ENCODE measurements at places on chromosomes 6 and 20.

- no peak for DNase-seq
Observed at GRCh38 chr20:2946988-2947961, 74.0 kb downstream of the PTPRA start.

DNA sequence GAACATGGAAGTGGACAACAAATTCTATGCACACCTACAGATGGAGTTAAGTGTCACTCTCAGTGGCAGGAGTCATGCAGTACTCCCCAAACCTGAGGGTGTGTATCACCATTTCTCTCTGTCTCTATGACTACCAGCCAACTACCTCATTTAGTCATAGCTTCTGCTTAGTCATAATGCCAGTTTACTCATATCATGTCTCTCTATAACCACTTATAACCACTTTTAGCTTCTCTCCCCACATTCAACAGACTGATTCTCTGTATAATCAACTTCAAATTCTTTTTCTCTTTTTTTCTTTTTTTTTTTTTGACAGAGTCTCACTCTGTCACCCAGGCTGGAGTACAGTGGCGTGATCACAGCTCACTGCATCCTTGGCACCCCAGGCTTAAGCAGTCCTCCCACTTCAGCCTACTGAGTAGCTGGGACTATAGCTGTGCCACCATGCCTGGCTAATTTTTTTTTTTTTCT lies 13.8 kb upstream of the GTF3C6 start:
- DNase-seq: no peak

GRCh38 chr6:148935705-148936435 lies 189.0 kb downstream of the UST start:
- no peak for DNase-seq

DNA sequence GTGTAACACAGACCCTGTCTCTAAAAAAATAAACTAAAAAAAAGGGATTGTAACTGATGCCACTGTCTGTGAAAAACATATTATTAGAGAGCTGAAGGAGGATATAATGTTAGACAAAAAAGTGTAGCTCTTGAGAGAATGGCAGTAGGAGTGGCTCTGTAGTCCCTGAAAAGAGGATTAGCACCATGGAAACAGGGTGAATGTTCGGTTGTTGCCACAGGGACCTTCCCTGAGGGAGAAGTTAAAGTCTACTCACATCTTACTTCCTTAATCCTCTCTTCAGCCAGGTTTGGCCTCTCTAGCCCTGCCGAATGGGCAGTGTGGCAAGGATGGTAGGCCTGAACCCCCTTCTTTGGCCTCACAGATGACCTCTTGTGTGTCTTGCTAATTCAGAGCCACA lies 12.1 kb downstream of the SCAND1 start:
- no peak for DNase-seq

DNA sequence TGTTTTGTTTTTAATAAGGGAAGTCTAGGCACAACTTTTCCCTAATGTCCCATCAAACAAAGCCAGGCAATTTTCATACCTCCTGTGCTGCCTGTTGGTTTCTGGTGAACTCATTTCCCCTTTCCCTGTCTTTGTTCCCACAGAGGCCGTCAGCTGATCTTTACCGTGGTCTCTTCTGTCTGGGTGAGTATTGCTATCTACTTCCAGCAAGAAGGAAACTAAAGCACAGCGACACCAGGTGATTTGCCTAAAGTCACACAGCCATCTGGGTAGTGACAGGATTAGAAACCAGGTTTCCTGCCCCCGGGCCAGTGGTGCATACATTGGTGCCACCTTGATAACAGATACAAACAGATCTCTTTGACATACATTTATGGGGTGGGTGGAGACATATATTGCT lies 59.6 kb downstream of the RAB44 start:
- no peak for DNase-seq

GRCh38 chr6:57303931-57304681 lies 13.3 kb upstream of the PRIM2 start:
- no peak for DNase-seq

DNA sequence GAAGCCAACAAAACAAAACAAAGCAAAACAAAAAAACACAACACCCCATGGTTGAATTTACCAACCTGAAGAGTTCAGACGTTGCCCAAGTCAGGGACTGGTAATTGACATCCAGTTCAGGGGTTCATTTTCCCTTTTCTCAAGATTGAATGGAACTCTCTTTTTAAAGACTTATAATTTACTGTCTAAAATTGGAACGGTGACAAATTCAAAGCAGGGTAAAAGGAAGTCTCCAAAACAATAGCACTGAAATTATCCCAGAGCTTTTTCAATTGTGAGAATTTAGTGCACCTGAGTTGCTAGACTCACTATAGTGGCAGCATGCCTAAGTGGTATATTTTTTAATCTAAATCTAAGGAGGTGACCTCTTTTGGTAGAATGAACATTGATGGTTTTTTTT lies 90.9 kb upstream of the PREP start:
- no peak for DNase-seq

- no peak for DNase-seq
Observed at GRCh38 chr6:1916334-1917070, 306.8 kb downstream of the FOXC1 start.

DNA sequence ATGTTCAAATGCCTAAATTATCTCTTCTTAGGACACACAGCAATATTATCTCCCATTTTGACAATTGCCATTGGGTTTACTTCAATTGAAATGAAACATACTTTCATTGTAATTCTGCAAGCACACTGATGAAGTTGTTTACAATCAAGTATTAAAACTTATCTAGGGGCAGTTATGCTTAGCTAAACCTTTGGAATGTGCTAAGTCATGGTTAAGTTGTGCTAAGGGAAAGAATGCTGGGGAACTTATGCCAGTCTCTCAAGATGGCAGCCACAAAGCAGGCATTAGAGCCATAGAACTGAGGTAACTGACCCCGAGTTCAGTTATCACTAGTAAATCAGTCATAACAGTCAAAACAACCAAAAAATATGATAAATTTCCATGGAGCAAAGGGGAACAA lies 59.1 kb upstream of the NT5E start:
- no peak for DNase-seq

DNA sequence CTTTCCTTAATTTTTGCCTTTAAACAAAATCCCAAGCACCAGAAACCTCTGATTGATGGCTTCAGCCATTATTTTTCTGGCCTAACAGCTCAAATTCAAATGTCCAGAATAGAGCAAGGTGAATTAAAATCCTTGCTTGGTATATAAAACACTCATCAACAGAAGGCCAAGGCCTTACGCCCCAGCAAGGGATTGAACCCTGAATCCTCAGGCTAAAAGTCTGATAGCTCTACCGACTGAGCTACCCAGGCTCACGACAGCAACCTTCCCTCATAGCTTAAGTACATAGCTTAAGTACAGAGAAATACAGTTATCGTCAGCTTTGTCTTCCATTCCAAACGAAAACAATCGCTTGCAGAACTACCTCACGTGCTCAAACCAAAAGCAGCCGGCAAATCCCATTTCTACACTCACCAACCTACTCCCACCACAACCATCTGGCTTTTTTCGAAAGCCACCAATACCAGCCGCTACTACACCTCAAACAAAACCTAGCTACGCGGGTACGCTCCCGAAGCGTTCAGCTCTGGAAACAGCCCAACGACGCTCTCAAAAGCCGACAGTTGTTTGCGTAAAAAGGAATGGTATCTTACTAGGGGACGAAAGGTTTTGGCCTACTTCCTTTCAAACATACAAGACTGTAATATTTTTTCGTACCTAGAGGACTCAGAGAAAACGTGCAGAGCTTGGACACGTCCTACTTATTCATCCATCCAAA lies 167.5 kb downstream of the GPX5 start:
- no peak for DNase-seq

DNA sequence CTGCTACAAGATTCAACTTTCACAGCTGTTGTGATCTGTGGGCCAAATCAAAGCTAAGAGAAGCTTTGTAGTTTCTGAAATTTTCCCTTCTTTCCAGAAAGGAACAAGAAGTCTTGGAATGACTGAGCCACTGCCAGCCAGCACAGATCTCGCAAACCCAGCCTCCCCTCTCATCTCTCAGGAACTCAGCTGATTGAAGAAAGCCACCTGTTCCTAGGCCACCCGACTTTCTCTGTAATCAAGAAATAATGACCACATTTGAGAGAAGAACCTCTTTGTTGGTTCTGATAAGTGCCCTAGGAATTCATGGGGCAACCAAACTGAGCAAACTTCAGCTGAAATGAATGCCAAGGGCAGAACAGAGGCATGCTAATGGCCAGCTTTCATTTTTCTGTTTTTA lies 61.7 kb downstream of the HDGFL1 start:
- DNase-seq: no peak

- no peak for DNase-seq
Observed at GRCh38 chr6:33874136-33874760, 70.4 kb upstream of the MLN start.

DNA sequence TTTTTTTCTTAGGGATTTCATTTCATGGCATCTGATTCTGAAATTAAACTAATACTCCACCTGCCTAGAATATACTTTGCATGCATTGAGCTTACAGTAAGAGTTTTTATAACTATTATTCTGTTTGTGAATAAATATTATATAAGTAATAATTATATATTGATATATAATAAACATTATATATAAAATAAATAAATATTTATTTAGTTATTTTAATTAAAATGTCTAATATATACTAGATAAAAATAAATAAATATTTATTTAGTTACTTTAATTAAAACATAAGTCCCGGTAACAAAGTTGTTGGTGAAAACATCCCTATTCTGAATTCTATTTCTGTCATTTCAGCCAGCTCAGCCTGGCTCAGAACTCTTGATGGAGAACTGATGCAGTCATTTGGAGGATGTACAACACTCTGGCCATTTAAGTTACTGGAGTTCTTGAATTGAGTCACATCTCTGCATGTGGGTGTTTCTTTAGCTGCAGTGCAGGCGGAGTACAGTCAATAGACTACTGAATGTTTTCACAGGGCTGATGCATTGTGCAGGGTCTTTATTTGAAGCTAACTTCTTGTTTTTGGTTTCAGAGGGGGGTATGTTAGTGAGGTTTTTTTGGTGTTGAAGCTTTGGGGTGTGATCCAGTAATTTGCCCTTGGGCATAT lies 508.9 kb upstream of the ADGRB3 start:
- DNase-seq: no peak

DNA sequence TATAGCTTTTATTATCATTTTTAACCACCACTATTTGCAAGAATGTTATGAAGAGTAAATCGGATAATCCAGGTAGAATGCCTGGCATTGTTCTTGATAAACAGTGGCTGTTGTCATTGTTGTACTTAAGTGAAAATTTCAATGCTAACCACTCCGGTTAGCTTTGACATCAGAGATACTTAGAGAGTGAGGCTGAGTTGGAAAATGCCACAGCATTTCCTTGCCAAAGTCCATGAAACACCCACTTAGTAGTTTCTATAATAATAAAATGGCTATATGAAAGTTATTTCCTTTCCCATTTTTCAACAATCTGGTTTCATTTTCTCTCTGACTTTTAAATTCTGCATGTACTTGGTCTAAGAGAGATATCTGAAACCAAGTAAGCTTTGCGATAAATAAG lies 132.0 kb downstream of the CDK19 start:
- DNase-seq: no peak

GRCh38 chr6:75849329-75850025 lies 100.4 kb downstream of the MYO6 start:
- DNase-seq: no peak

GRCh38 chr6:18347021-18347577 lies 40.1 kb upstream of the RNF144B start:
- DNase-seq: no peak

DNA sequence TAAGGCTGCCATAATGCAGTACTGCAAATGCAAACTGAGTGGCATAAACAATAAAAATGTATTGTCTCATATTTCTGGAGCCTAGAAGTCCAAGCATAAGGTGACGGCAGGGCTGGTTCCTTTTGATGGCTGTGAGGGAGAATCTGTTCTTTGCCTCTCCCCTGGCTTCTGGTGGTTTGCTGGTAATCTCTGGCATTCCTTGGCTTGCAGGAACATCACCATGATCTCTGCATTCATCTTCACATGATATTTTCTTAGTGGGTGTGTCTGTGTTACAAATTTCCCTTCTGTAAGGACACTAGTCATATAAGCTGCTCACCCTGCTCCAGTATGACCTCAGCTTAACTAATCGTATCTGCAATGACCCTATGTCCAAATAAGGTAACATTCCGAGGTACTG lies 1104.2 kb upstream of the CITED2 start:
- DNase-seq: no peak

GRCh38 chr20:41418739-41419293 lies 52.2 kb upstream of the EMILIN3 start:
- DNase-seq: no peak

DNA sequence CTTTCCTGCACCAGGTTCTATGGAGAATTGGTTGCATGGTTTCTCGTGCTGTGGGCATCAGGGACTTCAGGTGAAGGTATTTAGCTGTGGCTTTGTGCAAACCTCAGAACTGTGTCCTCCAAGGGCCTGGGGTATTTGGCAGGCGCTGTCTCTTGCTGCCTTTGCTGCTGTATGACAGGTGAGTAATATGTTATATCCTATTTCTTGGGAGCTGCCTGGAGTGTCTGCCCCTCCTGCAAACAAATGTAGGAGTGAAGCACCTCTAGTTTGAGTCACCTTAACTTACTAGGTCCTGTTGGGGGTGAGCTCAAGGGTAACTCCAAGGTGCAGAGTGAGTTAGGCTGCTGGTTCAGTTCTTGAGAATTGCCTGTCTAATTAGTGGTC lies 177.7 kb upstream of the RNF24 start:
- no peak for DNase-seq

DNA sequence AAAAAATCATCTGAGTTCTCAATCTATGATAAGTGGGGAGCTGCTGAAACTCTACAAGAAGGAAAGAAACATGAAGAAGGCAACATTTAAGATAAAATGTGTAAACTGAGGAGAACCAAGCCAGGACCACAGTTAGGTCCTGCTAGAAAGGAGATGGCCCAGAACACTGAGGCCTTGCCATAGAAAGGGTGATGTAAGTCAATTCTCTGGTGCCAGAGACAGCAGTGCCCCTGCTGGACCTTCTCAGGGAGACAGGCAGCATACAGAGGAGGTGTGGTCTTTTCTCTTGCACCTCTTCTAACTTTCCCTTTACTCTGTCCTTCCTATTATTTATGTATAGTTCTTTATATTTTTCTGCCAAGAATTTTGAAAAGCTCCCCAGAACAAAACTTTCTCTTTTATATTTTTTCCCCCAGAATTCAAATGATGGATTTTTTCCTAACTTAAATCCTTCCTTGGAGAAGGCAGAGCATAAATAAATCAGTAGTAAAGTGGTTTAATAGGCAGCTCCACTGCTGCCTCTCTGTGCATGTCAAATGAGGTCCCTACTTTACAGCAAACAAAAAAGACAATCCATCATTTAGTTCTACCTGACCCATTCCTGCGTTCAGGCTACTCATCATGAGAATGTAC lies 9.0 kb downstream of the UQCC2 start:
- peak; percentile 52 for DNase-seq

DNA sequence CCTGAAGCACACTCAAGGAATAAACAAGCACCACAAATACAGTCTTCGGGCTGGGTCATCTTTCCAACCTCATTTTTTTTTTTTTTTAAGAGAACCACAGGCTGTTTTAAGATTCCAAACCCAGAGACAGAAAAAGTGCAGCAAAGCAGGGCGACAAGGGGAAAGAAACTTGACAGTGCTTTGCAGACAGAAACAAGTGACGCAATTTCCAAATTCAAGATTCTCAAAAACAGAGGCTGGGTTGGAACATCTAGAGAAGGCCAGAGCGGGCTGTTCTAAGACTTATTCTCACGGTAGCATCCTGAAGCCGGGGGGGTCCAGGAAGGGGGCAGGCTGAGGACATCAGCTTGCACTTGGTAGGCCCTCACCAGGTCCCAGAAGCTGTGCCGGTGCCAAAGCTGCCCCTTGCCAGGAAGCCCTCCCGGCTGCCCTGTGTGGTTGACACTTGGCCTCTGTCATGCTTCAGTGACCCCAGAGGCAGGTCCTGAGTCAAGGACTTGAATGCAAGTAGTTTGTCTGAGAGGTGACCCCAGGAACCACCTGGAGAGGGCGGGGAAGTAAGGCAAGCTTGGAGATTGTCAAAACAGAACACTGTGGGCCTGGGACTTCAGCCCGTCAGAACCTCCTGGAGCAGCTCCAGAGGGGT lies 50.5 kb downstream of the BMP7 start:
- no peak for DNase-seq
